Right lobe of liver (tissue), 6 donors: ENCODE measurements at places on chromosomes 13 and 19. TPM values are rescaled to one million over a fixed set of nuclear protein-coding genes. Genes with fewer than 3 reads are reported as not detected.

DNA sequence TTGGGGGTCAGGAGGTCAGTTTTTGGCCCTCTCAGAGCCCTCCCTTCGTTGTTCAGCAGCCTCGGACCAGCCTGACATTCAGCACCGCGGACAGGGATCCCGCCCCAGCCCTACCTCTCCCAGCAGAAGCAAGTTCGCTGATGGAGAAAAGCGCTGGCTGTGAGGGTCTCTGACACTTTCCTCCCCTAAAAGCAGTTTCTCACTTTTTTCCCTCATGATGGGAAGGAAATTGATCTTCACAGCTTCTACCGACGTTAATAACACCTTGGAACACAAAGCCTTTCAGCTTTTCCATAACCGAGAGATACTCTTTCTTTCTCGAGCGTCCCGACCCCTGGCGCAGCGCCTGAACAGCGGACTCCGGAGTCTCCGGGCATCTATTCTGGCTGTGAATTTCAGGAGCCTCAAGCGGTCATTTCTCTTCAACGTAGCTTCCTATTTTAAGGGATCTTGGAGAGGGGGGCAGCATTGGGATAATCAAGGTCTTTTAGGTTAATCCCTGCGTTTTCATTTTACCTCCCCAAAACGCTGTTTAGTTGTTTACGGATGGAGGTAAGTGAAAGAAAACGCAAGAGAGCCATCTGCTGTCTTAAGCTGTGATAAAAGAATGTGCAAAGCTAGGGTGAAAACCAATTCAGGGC lies 467.2 kb downstream of the ITGBL1 start:
- no peaks in the 10 kb centered on the region for H3K4me1 ChIP-seq
- H3K27ac ChIP-seq = no peak overlapping the region
- no peak for DNase-seq
- no peaks in the 10 kb centered on the region for H3K36me3 ChIP-seq
- peaks cover 5% of the 10 kb centered on the region for H3K27me3 ChIP-seq

KLK14 gene
- not detected for total RNA-seq

GRCh38 chr19:58409010-58409790 lies 751 bp downstream of the ZNF584 start:
- H3K36me3 ChIP-seq = no peaks in the 10 kb centered on the region
- no peaks in the 10 kb centered on the region for H3K4me1 ChIP-seq
- no peaks in the 10 kb centered on the region for H3K27me3 ChIP-seq
- H3K4me3 ChIP-seq = peak overlapping the region; percentile 82

NLRP11 gene
- 0.23 TPM for total RNA-seq

DNA sequence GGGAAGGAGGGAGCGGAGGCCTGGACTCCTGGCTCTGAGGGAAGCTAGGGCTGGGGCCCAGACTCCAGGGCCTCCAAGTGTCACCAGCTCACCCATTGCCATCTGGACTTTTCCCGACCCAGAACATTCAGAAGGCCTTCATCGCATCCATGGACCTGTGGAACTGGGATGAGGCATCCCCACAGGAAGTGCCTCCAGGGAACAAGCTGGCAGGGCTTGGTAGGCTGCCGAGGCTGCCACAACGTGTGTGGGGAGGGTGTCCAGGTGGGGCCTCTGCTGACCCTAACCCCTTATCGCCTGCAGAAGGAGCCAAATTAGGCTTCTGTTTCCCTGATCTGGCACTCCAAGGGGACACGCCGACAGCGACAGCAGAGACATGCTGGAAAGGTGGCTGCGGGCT lies 767 bp downstream of the ETV2 start:
- H3K4me1 ChIP-seq = no peaks in the 10 kb centered on the region
- no peaks in the 10 kb centered on the region for H3K27me3 ChIP-seq
- no peaks in the 10 kb centered on the region for H3K36me3 ChIP-seq
- DNase-seq = no peak
- no peak overlapping the region for H3K27ac ChIP-seq

GRCh38 chr19:54063350-54064116 lies at the start of gene VSTM1:
Gene VSTM1 (minus strand): TSS chr19:54063897. CDS start chr19:54063777, 120 bp downstream.
- no peaks in the 10 kb centered on the region for H3K27me3 ChIP-seq
- H3K4me1 ChIP-seq = no peaks in the 10 kb centered on the region
- H3K27ac ChIP-seq = no peak within 1 kb of the TSS
- no peak for DNase-seq

DNA sequence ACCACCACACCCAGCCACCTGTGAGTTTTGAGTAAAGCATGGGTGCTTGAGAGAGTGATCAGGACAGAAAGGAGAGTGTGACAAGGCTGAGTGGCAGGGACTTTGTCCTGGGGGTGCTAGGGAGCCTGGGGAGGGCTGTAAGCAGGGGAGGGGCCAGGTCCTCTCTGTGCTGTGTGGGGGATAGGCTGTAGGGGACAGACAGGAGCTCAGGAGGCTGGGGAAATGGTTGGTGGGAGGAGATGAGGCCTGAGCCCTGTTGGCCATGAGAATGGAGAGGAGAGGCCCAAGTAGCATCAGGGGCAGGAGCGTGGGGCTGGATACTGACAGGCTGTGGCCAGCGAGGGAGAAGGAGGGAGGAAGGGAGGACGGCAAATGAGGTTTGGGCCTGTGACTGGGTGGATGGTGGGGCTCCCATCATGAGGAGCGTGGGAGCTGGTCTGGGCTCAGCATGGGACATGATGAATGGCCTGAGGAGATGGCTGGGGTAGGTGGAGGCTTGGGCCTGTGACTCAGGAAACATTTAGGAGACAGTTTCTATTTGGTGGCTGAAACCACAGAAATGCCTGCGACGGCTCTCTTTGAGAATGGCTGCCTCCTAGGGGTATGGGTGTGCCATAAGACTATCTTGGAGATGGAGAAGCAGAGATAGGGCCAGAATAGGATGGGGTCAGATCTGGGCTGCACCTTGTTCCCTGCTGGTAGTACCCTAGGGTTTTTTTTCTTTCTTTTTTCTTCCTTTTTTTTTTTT lies 25.0 kb downstream of the GRIN2D start:
- no peaks in the 10 kb centered on the region for H3K27me3 ChIP-seq
- no peak overlapping the region for H3K27ac ChIP-seq
- DNase-seq = no peak
- no peak overlapping the region for H3K4me3 ChIP-seq
- no peaks in the 10 kb centered on the region for H3K36me3 ChIP-seq
- H3K4me1 ChIP-seq = no peaks in the 10 kb centered on the region

OR7C1 gene
- not detected for total RNA-seq

GRCh38 chr19:42037649-42038048 lies 32.4 kb downstream of the GRIK5 start:
- H3K27ac ChIP-seq = no peak overlapping the region
- no peaks in the 10 kb centered on the region for H3K36me3 ChIP-seq
- H3K4me3 ChIP-seq = no peak overlapping the region
- no peak for DNase-seq

DNA sequence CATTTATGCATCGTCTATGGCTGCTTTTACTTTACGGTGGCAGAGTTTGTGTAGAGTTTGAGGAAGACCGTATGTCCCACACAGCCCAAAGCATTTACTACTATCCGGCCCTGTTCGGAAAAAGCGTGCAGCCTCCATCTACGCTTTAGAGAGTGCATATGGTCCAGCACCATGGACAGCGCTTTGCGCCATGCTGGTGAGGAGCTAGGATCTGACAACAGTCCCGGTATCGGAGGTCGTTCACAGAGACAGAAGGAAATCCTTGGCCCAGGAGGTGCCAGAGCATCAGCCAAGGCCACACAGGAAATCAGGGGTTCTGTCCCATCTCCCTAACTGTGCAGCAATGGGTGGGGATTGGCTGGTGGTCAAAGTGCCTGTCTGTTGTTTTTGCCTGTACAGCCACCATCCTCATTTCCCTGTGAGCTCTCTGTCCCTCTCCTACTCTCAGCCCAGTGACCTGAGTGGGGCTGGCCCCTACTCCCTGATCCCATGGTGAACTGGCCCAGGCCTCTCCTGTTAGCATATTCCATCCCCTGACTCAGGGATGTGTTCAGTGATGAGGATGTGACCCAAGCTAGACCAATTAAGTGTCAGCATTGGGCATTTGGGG lies 16.2 kb upstream of the PRODH2 start:
- H3K27ac ChIP-seq = no peak overlapping the region
- H3K4me1 ChIP-seq = no peaks in the 10 kb centered on the region
- DNase-seq = peak; percentile 67

DNA sequence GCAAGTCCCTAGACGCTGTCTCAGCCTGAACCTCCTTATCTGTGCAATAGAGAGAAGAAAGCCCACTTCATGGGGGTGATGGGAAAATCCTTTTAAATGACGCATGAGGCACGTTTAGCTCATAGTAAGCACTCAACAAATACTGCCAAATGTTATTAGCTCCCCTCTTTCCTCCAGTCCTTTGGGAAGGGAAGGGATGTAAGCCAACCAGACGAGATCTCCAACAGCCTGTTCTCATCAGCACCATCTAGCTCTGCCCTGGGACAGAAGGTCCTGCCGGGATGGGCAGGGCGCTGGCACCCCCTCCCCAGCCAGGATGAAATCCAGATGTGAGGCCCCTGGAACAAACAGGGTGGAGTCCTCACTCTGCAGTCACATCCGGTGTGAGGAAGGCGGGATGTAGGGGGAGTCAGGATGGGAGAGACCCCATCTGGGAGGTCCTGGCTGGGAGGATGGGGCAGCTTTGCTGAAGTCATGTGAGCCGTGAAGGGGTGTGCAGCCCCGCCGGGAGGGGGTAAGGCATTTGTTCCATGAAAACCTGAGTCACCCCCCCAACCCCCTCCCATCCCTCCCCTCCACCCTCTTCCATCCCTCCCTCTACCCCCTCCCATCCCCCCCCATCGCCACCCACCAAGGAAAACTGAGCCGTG lies 4.6 kb downstream of the S1PR2 start:
- DNase-seq = no peak
- H3K27me3 ChIP-seq = no peaks in the 10 kb centered on the region
- no peak overlapping the region for H3K27ac ChIP-seq
- H3K4me3 ChIP-seq = no peak overlapping the region

DNA sequence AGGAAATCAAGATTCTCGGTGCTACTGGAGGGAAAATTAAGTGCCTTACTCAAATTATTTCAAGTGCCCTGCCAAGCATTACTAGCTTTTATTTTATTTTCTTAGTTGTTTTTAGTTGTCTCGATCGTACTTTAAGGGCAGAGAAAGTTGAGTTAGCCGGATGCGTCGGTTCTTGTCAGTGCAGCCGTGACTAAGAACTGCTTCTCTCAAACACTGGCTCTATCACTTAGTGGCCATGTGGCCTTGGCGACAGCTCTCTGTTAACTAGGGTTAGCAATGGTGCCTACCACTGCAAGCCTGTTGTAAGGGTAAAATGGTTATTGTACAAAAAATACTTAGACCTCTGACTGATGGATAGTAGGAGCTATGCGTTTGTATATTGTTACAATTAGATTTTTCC lies 227.8 kb downstream of the KATNAL1 start:
- no peak overlapping the region for H3K27ac ChIP-seq
- no peaks in the 10 kb centered on the region for H3K36me3 ChIP-seq
- H3K4me3 ChIP-seq = no peak overlapping the region
- no peaks in the 10 kb centered on the region for H3K4me1 ChIP-seq
- no peaks in the 10 kb centered on the region for H3K27me3 ChIP-seq
- no peak for DNase-seq
